ENCODE measurements at places on chromosomes 16 and 17.

DNA sequence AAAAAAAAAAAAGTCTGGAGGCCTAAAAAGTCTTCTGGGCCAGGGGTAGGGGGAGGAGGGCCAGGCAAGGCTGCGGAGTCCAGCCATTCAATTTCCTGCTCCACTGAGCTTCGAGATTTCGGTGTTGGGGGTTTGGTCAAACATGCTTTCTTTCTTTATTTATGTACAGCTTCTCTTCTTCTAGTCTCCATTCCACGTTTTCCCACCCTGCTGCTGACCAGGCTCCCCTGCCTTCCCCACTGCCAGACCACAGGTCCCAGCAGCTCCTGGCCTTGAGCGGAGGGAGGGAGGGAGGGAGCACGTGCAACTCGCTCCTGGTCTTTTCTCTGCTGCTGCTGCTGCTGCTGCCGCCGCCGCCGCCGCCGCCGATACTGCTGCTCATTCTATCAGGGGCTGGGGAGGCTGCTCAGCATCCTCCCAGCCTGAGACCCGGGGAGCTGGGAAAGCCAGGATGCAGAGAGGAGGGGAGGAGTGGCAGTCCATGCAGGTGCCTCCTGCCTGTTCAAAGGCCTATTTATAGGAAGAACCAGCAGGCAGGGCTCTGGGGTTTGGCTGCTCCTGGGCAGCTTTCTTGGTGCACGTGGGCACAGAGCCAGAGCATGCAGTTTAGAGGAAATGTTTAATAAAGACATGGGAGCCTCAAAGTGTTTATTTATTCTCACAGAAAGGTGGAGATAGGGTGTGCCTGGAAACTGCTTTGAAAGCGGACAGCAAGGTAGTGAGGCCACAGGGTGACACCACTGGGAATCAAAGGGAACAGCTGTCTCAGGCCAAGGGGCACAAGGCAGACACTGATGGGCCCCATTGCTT lies 23.4 kb upstream of the ZFHX3 start:
- DNase-seq = no peak

- DNase-seq = no peak
Measured at GRCh38 chr17:82065193-82065637, 389 bp downstream of the DUS1L start.

- DNase-seq = no peak
Measured at GRCh38 chr16:24900230-24900629, 54.5 kb downstream of the SLC5A11 start.

- no peak for DNase-seq
Measured at GRCh38 chr16:58859958-58860669, 126.0 kb upstream of the GOT2 start.

DNA sequence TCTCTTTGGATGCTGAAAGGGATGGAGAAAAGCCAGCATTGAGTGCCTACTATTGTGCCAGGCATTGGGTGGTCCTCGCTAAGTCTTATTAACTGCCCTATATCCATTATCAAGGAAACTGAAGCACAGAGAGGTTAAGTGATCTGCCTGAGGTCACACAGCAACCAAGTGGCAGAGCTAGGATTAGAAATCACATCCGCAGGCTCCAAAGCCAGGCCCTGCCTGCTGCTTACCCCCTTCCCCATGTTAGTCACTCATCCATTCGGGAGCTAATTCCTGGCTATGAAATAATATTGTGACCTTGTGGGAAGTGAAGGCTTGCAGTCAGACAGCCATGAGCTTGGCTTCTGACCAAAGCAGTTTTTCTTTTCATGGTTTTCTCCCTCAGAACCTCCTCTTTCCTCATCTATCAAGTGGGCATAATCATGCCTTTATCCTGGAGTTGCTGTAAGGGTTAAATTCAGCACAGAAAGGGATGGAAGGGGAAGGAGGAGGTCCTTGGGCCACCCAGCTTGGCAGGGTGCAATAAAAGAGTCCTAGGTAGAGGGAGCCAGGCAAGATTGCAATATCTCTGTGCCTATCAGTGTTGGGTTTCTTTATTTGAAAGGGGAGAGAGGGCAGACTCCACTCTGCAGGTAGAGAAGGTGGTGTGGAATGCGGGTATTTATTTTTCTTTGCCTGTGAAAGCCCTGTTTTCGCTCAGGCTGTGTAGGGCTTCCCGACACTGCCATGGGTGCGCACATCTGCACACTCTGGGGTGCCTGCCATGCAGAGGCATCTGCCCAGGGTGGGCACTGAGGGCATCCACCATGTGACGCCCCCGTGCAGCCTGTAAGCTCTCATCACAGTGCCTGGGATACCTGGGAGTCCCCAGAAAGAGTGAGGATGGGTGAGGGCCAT lies 11.3 kb downstream of the RAI1 start:
- DNase-seq = no peak

DNA sequence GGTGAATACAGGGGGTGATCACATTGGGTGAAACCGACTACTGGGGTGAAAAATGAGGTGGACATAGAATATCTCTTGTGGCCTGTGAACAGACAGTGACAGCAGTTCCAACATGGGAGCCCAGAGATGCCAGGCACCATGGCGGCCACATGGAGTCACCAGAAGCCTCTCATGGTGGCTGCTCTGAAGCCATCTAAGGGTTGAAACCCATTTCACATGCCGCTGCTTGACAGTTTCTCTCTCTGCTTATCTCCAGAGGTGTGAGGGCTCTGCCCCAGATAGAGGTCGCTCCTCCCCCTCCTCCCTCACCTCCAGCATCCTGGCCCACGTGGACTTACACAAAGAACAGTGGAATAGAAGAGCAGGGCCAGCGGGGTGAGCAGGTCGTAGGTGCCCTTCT lies 37.9 kb upstream of the PIK3R6 start:
- no peak for DNase-seq

All from NK-92 treated with Interleukin-12 subunit alpha and Interleukin-12 subunit beta, amount 100 ng/mL, for 24 hours (cell line).